ENCODE measurements at places on chromosomes 6 and 20. TPM values are rescaled to one million over a fixed set of nuclear protein-coding genes. Genes with fewer than 3 reads are reported as not detected.

Gene SLC22A1
- 0.15 TPM for polyA plus RNA-seq

Gene GJE1
- not detected for polyA plus RNA-seq

Gene PTCRA
- not detected for polyA plus RNA-seq

Gene PBOV1
- not detected for polyA plus RNA-seq

Gene RAET1L
- 1.9 TPM for polyA plus RNA-seq

Gene SNAI1
- 0.04 TPM for polyA plus RNA-seq

Gene IMPG1
- polyA plus RNA-seq: not detected

Gene TTLL9
- polyA plus RNA-seq: not detected

Gene SLC22A7
- polyA plus RNA-seq: not detected

Gene LGSN
- polyA plus RNA-seq: not detected

Gene GSTA2
- polyA plus RNA-seq: not detected

Gene OLIG3
- polyA plus RNA-seq: not detected

Gene CDH22
- not detected for polyA plus RNA-seq

Gene SLC13A3
- polyA plus RNA-seq: 5.3 TPM

Gene PSORS1C2
- polyA plus RNA-seq: not detected

GRCh38 chr20:54250691-54251090 lies 42.8 kb downstream of the PFDN4 start:
- no peak for DNase-seq

GRCh38 chr20:63255931-63256704 lies 1.9 kb upstream of the NKAIN4 start:
- DNase-seq: peak; percentile 78

DNA sequence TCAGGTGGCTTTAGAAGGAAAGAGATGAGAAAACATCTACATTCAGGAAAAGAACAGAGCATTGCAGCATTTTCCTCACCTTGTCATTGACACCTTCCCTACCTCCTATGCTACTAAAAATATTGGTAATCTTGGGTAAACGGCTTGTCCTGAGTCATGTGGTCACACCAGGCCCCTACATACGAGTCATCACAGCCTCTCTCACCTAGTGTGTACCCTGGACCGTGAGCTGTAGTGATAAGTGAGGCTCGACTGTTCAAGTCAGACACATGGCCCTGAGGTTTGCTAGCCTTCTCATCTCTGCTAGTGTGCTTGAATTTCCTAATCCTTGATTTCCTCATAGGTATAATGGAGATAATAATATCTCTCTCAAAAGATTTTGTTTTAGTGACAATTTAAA lies 29.6 kb upstream of the TMEM244 start:
- peak; percentile 38 for DNase-seq

GRCh38 chr6:155327326-155328073 lies 13.2 kb upstream of the TFB1M start:
- DNase-seq: no peak

GRCh38 chr20:17565169-17565845 lies 4.6 kb upstream of the DSTN start:
- DNase-seq: peak; percentile 49

DNA sequence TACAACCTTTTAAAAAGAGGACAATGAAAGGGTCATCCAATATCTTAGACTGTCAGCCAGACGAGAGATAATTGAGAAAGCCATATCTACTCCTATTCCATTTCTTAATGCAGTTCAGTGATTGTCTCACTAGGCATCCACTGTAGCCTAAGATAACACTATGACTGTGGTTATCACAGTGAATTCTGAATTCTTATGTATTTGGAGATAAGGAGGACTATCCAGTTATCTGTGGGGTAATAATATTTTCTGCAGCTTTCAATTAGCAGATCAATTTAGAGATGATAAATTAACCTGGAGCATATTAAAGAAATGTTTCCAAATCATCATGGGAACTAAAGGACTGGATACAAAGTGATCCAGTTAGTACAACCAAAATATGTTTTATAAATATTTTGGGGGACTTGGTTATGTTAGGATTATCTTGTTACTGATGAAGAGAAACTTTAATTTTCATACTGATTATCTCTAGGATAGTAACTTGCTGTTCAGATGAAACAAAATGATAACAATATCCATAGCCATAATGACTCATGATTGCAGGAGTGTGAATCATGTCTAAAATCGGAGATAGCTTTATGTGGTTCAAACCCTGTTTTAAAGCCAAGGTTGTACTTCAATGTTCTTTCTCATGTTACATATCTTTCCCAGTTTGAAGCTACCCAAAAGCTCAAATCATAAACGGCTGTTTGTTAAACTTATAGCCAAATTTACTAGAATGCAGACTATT lies 1152.0 kb downstream of the HACE1 start:
- DNase-seq: no peak

- DNase-seq: no peak
These were observed 262.0 kb upstream of the CDH4 start for GRCh38 chr20:60990061-60990460.

DNA sequence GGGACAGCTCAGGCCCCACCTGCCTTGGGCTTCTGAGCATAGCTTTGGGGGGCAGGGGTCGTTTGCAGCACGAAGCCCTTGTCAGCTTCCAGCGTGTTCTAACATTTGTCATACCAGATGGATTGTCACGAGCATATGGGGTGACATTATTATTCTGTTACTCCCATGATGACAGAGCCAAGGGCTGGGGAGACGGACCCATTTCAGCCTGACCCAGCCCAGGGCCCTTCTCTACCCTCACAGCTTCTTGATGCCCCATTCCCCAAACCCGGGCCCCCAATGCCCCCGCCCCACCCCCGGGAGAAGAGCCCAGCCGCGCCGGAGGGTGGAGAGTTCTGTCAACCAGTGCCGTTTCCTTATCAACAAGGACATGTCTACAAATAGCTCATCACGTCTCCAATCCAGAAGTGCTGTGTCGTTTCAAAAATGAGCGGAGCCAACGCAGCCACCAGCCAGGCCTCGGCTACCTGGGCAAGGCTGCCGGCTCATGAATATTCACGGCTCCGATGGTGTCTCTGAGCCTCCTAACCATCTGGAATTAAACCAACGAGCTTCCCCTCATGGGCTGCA lies 9.6 kb upstream of the CHRNA4 start:
- no peak for DNase-seq

- no peak for DNase-seq
These were observed 35.7 kb downstream of the KCNQ5 start for GRCh38 chr6:72657407-72658197.

DNA sequence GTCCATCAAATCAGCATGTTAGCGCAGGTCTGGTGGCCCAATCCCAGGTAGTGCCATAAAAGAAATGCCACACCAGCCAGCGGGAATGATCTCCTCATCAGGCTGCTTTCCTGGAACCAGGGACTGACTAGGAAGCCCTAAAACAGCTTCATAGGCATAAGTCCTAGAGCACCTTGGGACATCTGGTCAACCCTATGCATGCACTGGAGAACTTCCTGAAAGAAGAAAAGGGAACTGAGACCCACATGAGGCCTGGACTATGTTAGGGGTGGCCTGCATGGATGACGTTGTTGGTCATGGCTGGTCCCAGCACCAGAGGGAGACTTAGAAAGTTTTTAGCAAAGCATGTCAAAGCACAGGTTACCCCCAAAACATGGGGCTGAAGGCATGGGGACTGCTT lies 7.6 kb upstream of the KCNK16 start:
- DNase-seq: no peak

- DNase-seq: peak; percentile 42
These were observed at the start of gene ADGB for GRCh38 chr6:146598772-146599405. Gene ADGB (plus strand): TSS chr6:146598972. CDS start chr6:146599041, 69 bp downstream.

DNA sequence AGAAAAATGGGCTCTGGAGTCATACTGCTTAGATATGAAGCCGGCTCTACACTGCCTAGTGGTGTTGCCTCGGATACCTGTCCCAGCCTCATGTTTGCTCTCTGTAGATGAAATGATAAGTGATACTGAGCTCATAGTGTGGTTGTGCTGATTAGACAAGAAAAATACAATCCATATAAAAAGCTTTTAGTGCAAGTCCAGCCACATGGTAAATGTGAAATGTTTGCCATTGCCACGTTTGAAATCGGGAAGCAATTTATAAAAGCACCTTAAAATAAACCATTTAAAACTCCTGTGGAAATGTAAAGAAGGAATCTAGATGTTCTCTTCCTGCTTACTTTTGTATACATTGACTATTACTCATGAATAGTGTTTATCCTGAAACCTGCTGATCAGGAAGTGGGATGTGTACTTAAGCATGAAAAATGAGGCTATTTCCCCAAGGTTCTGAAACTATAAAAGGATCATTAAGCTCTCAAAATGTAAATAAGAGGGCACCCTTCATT lies 13.1 kb upstream of the PBOV1 start:
- DNase-seq: peak; percentile 13

GRCh38 chr6:56528412-56528841 lies 114.3 kb downstream of the DST start:
- peak; percentile 79 for DNase-seq

GRCh38 chr20:12594410-12595088 lies 414.2 kb upstream of the SPTLC3 start:
- DNase-seq: no peak

- DNase-seq: no peak
These were observed 7.9 kb downstream of the TUBB start for GRCh38 chr6:30727920-30728553.

GRCh38 chr20:17369506-17369905 lies 142.7 kb downstream of the PCSK2 start:
- no peak for DNase-seq

DNA sequence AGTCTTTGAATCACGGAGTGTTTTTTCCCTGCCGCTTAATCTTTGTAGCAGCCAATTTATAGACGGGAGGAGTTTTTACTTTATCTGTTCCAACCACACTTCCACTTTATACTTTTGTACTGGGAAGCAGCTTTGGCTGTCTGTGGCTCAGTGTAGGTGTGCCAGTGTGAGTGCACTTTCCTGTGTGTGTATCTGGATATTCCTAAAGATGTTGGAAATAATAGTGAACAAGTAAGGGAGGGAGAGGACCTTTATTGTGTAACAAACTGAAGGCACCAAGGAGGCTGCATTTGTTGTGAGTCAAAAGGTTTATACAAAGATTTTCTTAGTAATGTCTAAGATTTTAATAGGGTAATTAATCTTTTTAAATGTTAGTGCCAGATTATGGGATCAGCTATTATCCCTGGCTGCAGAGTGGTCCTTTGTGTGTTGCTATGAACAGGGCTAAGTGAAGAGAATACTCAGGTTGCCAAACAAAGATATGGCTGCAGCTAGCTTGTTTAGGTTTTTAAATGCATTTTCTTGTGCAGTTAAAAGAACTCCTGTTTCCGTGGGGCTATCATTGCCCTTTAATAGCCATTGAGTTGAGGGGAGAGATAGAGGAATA lies 226.3 kb downstream of the RNF144B start:
- DNase-seq: no peak

DNA sequence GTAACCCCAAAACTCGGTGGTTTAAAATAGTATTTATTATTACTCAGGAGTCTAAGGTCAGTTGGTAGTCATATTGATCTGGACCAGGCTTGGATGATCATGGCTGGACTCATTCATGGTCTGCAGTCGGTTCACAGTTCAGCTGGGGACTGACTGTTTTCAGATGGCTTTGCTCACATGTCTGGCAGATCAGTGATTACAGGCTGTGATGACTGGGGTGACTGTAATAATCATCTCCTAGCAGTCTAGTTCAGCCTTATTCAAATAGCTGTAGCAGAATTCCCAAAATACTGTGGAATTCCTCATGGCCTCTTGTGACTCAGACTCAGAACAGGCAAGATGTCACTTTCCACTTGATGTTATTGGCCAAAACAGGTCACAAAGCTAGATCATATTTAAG lies 16.4 kb upstream of the NT5DC1 start:
- DNase-seq: no peak

GRCh38 chr6:43715056-43715788 lies 27.6 kb upstream of the MRPS18A start:
- no peak for DNase-seq

- DNase-seq: no peak
These were observed 99.5 kb downstream of the POPDC3 start for GRCh38 chr6:105080279-105080678.

DNA sequence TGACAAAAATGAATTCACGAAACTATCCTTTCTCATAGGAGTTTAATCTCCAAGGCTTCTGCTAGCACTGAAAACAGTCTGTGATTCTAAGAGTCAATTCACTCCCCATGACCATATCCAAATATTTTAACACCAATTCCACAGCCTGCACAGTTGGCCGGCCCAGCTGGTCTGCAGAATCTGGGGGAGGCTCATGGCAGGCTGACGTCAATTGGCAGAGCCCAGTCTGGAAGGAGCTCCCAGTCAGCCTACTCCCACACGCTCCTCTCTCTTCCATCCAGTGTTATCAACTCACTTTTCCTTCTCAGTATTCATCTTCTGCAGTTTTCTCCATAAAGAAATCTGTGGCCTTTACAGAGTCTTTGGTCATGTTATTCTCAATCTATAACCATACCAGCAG lies 111.0 kb downstream of the TBXT start:
- no peak for DNase-seq

- no peak for DNase-seq
These were observed 15.2 kb downstream of the SLC52A3 start for GRCh38 chr20:753136-753535.

DNA sequence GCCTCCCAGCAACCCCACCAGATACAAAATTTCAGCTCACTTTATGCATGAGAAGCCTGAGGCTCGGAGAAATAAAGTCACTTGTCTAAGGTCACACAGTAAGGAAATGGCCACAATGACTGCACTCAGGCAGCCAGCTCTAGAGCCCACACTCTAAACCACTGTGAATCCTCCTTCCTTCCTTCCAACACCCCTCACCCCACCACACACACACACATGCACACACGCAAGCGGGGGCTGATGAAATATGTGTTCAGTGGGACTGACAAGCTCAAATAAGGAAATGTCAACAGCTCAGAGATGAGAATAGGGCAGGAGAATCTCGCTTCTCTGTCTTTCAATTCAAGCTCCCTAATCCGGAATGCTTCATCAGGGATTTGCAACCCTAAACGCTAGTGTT lies 6.0 kb upstream of the BPIFA1 start:
- DNase-seq: no peak

DNA sequence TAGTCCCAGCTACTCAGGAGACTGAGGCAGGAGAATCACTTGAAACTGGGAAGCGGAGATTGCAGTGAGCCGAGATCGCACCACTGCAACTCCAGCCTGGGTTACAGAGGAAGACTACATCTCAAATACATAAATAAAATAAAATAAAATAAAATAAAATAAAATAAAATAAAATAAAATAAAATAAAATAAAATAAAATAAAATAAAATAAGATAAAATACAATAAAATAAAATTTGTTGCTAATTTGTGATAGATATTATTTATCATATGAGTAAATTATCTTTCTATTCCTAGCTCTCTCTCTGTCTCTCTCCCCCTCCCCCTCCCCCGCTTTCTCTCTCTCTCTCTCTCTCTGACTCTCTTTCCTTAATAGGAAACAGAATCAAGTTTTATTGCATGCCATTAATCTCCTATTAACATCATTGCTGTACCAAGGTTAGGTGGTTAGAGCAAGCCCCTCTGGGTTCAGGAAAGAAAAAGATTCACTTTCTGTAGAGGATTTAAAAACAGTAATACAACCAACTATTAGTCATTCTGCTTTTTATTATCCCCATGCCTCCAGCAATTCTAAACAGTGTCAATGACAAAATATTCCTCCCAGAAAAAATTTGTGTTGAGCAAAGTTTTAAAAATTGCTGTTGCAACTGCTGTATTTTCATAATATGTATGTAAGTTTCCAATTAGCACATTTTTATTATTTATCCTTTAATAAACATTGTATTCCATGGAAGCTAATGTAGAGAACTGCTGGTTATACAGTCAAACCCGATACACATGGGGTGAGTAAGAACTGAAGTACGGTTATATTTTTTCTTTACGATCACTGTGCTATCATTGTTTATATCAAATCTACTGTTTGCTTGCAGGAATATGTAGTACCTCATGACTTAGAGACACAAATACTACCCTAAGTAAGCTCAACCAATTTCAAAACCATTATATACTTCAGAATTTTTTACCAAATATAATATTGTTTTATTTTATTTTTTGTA lies 22.1 kb downstream of the BMP5 start:
- no peak for DNase-seq

GRCh38 chr20:42378826-42379225 lies 760.6 kb upstream of the CHD6 start:
- no peak for DNase-seq
